ENCODE measurements at places on chromosomes 1 and 21. TPM values are rescaled to one million over a fixed set of nuclear protein-coding genes. Genes with fewer than 3 reads are reported as not detected.
A peak's percentile ranks its signal among the peaks of the same experiment; 100 is the strongest.

DNA sequence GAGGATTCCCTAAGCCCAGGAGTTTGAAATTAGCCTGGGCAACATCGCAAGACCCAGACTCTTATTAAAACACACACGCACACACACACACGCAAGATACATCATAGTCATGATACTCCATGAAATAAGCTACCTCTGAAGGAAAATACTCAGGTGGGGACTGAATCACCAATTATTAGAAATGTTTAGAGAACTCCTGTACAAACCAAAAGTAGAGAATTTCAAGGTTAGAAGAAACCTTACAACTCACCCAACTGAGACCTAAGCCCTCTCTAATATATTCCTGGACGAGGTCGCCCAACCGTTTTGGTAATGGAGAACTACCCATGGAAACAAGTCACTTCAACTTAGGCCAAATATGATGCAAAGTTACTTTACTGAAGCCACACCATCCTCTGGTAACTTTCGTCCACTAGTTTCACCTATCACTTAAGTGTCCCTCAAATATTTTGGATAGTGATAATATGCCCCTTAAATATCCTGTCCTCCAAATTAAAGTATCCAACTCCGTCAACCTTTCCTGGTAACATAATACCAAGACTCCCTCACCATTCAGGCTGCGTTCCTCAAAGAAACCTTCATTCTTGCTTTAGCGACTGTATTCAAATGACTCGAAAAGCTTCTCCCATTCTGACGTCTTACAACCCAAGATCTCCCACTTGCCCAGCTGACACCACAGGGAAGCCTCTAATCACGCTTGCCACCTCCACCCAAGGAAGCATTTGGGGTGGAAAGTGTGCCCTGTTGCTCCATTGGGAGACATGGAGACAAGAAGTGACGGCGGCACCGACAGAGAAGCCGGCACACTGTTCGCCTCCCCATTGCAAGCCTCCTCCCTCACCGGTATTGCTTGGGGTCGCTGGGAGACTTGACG, 856 bp downstream of the NRDC start:
- DNase-seq, result no peak

The CXADR gene
- 54.9 TPM for total RNA-seq

DNA sequence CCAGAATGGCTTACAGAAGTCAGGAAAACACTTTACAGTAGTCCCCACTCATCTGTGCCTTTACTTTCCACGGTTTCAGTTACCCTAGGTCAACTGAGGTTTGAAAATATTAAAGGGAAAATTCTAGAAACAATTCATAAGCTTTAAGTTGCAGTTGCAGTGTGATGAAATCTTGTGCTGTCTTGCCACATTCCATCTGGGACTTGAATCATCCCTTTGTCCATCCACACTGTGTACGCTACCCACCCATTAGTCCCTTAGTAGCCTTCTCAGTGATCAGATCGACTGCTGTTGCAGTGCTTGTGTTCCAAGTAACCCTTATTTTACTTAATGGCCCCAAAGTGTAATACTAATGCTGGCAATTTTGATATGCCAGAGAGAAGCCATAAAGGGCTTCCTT, 30.5 kb downstream of the ZCCHC17 start:
- DNase-seq, result no peak

The CITED4 gene
- total RNA-seq, result 3.8 TPM

The KRTAP19-1 gene
- total RNA-seq, result not detected

The CRYBG2 gene
- total RNA-seq, result 2.2 TPM

GRCh38 chr1:24345334-24345733, 26.2 kb downstream of the GRHL3 start:
- no peak for DNase-seq

GRCh38 chr1:185676969-185677368, 57.2 kb upstream of the HMCN1 start:
- DNase-seq, result no peak

DNA sequence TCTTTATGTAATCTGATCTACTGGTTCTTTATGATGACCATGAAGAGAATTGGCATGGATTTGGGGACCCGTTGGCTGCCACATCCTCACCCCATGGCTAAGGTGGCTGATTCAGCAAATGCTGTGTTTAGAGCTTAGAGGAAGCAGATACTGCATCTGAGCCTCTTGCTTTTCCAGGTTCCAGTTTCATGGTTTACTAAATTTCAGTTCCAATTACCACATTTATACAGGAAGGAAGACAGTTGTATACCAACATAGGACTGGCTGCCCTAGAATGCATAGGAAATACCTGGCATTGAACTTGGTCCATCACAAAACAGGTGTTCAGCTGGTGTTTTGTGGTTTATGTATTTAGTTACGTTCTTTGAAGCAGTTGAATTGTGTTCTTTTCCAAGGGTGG, 107.1 kb downstream of the ST3GAL3 start:
- no peak for DNase-seq

The RPF1 gene
- 27.6 TPM for total RNA-seq

- no peak for DNase-seq
Measured at GRCh38 chr1:119898530-119898929, 2.2 kb upstream of the ADAM30 start.

- no peak for DNase-seq
Measured at GRCh38 chr1:2388004-2388913, 3.1 kb downstream of the MORN1 start.

The DR1 gene
- 49.0 TPM for total RNA-seq

The GBP6 gene
- not detected for total RNA-seq

The SMPDL3B gene
- total RNA-seq, result not detected

- no peak for DNase-seq
Measured at GRCh38 chr21:45934085-45934484, 47.5 kb upstream of the COL6A1 start.

- no peak for DNase-seq
Measured at GRCh38 chr21:44711327-44712202, at the start of gene TSPEAR. TSS of gene TSPEAR (minus strand) at chr21:44711572. CDS start at chr21:44711514, 58 bp downstream.

GRCh38 chr1:46067652-46068051, 64.8 kb downstream of the PIK3R3 start:
- no peak for DNase-seq

DNA sequence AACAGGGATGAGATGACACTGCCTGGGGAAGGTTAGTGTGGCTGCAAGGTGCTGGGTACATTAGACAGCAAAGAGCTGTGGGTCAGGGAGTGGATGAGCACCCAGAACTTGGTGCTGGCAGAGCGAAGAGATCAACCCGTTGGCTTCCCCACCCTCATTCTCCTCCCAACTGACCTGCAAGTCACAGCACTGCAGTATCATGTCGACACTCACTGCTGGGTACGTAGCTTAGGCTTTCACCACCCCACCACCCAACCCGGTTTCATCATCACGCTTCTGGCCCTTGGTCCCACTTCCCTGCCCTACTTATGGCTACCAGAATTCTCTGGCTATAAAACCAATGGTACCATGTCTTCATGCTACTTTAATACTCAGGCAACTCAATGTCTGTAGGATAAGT, 73.6 kb upstream of the LYST start:
- no peak for DNase-seq

DNA sequence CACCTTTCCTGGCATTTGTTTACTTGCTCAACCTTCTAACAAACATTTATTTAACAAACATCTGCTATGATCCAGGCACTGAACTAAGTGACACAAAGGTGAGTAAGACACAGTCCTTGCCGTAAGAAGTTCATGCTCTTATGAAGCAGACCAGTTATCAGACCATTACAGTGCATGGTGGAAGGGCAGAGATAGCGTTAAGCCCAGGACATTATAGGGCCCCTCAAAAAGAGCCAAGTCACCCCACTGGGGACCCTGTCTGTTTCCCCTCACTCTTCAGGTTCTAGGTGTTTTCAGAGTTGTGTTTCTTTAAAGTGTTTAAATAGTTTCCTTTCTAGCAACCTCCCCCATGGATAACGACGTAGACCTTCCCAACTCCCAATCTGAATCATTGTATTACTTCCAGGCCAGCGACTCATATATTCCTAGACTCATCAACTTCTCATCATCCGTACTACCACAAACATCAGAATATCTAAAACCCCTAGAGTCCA, 39.3 kb downstream of the TCP10L start:
- no peak for DNase-seq

DNA sequence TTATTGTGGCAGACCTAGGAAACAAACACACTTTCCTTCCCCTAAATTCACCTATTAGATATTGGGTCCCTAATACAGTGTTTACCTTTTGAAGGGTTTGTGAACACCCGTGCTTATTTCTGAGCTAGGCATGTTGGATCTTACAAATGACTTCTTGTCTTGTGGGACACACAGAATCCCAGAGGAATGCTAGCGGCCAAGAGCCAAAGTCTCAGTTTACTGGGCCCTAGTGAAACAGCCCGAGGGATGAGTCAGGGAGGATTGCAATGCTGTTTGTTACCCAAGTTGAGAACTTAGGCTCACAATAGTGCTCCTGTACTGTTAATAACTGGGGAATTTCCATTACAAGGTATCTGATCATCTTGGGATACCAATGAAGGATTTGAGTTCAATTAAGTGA, 100.1 kb upstream of the AKT3 start:
- no peak for DNase-seq

The MROH9 gene
- not detected for total RNA-seq

- no peak for DNase-seq
Measured at GRCh38 chr21:29135481-29135880, 5.0 kb downstream of the MAP3K7CL start.

The CKS1B gene
- 22.8 TPM for total RNA-seq

The ETNK2 gene
- 5.0 TPM for total RNA-seq

The FCER1A gene
- total RNA-seq, result not detected

The CD5L gene
- total RNA-seq, result not detected

The NTMT2 gene
- not detected for total RNA-seq

The GJC2 gene
- total RNA-seq, result 3.0 TPM

GRCh38 chr21:29155118-29155932, 24.9 kb downstream of the MAP3K7CL start:
- DNase-seq, result no peak

DNA sequence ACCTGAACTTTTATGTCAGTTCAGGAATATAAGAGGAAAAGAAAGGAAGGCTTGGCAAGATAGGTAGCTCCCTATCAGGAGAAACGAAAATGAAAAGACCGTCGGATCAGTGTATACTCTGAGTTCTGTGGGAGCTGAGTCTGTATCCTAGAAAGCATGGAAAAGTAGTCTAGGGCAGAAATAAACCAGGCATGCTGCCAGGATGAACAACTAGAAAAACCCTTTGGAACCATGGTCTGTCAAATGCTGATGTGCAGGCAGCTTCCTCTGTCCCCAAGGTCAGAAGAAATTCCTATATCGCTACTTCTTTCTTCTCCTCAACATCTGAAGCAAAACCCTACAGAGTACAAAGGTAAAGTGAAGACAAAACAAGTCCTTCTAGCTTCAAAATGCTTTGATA, 268.8 kb downstream of the ST6GALNAC3 start:
- no peak for DNase-seq

The TEDDM1 gene
- total RNA-seq, result not detected

DNA sequence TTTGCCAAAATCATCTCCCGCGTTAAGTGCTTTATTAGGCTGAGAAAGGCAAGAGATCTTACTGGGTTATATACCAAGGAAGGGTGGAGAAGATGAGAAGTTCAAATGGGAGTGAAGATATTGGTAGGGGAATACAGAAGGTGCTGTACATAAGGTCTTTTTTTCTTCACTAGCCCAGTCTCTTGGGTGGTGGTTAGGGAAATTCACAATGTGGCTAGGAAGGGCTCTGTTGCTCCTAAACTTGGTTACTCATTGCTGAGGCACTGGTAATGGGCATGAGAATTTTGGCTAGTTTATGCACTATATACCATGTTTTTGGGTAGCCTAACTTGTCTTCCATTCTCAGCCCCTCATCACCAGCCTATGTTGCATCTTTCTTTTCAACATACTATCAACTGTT, 50.6 kb downstream of the LHX4 start:
- DNase-seq, result no peak

- DNase-seq, result no peak
Measured at GRCh38 chr1:7313826-7314225, 457.3 kb upstream of the VAMP3 start.

- DNase-seq, result peak; percentile 68
Measured at GRCh38 chr1:220882061-220882891, 3.0 kb downstream of the HLX start.

The NBPF4 gene
- total RNA-seq, result not detected

GRCh38 chr1:222844411-222844779, 29.6 kb downstream of the DISP1 start:
- DNase-seq, result no peak

The TNFRSF8 gene
- not detected for total RNA-seq

- DNase-seq, result peak; percentile 22
Measured at GRCh38 chr21:26453267-26453666, 119.8 kb downstream of the CYYR1 start.

DNA sequence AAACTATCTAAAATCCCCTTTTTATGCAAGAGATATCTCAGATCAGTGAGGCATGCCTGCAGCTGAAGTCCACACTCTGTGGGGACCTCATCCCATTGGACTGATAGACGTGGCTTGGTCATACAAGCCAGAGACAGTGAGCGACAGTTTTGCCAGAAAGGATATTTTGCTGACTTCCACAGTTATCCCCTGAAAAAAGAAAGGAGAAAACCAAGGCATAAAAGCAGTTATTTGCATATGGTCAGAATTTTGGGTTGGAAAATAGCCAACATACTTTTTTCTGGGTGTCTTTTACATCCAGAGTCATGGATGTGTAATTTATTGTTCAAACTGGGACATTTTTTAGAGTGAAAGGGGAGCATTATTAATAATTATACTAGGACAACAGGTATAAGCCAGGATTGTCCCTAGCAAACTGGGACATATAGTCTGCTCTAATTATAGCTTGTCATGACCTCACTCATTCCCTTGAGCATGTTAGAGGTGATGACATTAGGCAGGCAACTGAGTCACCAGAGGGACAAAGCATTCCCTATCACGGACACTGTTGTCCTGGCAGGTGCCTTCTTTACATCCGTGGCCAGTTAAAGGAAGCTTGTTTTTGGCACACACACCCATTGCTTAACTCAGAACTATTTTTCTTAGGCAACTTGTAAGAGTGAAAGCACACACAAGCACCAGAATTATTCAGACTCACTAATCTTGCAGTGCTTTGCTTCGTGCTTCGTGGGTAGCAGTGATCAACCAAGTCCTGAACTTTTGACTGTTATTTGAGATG, 65.5 kb downstream of the PRRX1 start:
- DNase-seq, result no peak

All from glutamatergic neuron (in vitro differentiated cells).